ENCODE measurements at places on chromosomes 7 and 10.

DNA sequence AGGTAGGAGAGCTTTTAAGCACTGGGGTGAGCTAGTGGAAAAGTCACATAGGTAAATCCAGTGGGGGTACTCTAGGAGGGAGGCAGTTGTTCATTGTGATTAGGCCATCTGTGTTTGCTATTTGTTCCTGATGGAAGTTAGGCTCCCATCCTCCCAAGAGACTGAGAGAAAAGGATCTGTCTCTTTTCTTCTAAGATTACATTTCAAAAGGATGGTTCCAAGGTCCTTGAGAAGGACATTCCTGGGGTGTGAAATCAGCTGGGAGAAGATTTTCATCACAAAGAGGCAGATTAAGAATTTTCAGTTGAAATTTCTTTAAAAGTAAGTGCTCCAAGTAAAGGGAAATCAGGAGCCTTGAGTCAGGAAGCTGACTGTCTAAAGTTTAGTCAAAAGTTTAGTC is 210.8 kb upstream of the CSTF2T start:
- DNase-seq, result no peak

DNA sequence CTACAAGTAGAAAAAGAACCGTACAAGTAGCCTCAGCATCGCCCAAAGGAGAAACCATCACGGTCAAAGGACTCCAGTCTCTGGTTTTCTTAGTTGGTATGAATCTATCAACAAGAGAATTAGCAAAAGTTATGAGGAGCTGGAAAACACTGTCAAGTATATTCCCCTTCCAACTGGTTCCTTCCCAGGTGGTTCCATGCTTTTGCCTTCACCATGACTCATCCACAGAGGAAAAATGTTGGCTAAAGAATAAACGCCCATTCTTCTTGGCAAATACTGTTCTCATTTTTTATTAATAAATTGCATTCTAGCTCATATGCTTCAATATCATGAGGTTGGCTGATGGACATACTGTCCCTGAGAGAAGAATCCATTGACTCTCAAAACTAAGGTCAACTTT is 6.4 kb downstream of the ELMO1 start:
- no peak for DNase-seq

DNA sequence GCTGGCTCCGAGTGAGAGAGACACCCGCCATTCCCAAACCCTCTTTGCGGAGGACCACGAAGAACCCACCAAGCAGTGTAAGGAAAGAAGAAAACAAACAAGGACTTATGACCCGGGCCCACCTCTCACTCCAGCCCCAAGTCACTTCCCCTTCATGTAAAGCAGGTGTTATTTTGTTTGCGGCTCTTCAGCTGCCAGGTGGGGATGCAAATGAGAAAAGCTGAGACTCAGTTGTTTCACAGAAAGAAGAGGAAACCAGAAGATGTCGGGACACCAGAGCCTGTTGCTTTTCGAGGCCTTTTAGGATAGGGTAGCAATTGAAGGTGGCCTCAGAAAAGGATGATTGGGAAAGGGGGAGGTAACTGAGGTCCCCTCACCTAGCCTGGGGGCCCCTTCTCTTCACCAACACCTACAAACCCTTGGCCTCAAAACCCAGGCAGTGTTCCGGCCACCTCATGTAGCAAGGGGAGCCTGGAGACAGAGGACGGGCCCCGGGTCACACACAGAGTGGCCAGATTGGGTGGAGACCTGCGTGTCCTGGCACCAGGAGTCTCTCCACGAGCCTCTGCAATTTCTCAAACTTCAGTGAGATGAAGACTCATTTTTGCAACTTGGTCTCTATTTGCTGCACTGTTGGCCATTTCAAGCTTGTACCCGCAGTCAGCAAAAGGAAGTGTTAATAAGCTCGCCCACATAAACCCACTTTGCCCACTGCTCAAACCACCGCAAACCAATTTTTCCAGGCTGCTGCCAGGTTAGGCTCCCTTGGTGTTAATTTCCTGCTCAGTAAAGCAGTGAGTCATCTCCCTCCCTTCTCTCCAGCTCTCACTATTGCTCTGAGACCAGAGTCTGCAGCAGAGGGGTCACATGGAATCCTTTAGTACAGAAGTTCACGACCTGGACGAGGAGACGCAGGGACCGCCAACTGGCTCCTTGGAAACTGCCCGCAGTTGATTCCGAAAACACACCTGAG is 45.5 kb downstream of the AOC1 start:
- no peak for DNase-seq

DNA sequence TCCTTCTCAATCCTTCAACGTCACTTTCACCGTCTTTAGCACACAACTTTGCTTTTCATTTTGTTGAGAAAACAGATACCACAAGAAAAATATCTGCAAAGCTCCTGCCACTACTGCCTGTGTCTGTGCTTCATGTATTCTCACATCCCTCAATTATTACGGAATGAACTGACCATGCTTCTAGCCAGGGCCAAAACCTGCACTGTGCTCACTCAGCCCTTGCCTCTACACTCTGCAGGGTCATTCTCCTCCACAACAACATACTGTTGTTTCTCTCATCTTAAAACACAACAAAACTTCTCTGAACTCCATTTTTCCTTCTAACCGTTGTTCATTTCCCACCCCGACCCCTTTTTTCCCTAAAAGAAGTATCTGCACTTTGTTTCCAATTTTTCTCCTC is 29.5 kb downstream of the BMPR1A start:
- no peak for DNase-seq

GRCh38 chr7:38217672-38218071 is 39.6 kb downstream of the STARD3NL start:
- no peak for DNase-seq

- no peak for DNase-seq
These were observed 4.0 kb upstream of the CREB5 start for GRCh38 chr7:28408105-28408959.

DNA sequence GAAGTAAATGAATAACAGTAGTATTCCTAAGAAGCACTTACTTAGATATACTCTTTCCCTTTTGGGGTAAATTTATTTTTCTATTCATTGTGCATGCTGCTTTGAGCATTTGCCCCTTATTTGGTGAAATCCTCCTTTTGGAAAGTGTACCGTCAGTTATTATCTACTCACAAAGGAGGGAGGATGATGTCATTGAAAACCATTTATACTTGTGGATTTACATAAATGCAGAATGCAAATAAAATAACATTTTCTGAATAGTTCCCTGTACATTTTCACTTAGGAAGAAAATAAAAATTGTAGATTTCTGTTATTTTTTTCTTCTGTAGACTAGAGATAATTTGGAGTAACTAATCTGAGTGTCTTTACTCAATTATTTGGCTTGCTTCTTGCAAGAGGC is 29.5 kb upstream of the SEM1 start:
- no peak for DNase-seq

- no peak for DNase-seq
These were observed 198.9 kb downstream of the TCF7L2 start for GRCh38 chr10:113148901-113149300.

GRCh38 chr10:102757323-102757722 is 13.6 kb downstream of the WBP1L start:
- no peak for DNase-seq

DNA sequence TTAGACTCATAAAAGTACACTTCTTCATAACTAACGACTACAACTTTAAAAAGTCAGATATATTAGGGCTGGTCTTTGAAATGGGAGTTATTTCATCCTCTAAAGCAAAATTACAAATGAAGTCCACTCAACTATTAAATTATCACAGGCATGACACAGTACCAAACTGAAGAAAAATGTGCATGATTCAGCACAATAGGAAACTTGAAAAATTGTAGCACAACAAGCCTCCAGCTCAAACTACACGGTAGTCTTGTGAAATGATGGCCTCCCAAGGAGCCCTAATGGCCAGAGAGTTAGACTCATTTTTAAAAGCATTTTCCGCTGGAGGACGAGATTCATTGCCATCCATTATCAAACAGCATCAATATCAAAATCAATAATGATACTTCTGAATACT is 76.4 kb downstream of the MAGI2 start:
- DNase-seq, result no peak

Measured in progenitor cell of endocrine pancreas (in vitro differentiated cells).